ENCODE measurements at places on chromosomes 6 and 20.
A peak's percentile ranks its signal among the peaks of the same experiment; 100 is the strongest.

DNA sequence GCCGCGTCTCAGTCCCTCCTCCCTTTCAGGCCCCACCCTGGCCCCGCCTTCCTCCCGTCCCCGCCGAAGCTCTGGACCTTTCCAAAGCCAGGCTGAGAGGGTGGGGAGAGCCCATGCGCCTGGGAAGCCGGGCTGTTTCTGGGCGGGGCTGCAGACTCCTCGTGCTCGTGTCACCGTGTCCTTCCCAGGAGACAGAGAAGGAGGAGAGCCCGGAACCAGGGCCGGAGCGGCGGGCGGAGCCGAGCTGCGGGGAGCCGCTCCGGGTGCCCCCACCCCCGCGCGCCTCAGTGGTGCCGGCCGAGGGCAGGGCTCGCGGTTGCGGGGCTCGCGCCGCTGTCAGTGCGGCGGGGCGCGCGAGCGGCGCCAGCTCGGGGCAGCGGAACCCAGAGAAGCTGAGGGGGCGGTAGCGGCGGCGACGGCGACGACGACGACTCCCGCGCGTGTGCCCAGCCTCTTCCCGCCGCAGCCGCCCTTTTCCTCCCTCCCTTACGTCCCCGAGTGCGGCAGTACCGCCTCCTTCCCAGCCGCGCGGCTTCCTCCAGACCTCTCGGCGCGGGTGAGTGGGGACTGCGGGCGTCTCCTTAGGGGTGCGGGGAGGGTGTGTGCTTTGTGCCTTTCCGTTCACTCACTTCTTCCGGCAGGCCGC, at the start of gene RALY:
Gene RALY (plus strand): TSS at position 336 of the 646 bp plus-strand sequence. CDS start 78,164 bp downstream, outside the sequence.
- DNase-seq: peak; percentile 91

DNA sequence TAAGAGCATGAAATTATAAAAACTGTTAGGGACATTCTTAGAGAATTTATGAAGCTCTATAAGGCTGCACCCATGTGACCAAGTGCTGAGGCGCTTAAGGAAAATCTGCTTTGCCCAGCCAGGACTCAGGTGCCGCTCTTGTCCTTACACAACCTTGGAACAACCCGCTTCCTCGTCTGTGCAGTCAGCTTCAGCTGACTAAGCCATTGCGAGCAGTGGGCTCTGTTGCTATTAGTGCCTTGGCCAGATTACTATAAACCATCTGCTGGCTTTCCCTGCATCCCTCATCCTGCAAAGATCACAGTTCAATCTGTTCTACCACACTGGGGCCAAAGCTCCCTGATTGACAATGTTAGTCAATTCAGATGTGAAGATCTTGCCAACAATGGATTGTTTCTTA, 89.1 kb upstream of the E2F3 start:
- DNase-seq: no peak

DNA sequence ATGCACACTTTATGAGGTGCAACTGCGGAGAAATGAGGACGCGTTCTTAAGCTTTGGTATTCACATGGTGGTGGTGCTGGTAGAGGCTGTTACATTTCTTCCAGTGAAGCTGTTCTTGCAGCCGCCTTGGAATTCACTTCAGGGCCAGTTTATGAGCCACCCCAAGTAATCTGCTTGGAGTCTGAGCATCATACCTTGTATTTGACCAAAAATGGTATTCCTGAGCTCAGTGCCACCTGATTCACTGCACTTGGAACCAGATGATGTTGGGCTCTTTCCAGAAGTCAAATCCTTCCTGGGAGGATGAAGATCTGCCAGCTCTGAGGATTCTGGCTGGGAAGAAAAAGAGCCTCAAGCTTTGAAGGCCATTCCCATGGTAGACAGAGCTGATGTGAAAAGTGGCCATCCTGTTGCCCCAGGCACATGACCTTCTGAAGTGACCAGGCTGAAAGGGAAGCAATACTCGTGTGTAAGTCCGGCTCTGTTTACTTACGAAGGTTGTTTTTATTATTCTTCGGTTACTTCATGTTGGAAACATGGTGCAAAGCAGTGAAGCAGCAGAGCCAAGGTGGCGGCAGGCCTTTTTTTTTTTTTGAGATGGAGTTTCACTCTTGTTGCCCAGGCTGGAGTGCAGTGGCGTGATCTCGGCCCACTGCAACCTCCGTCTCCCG, 7.7 kb downstream of the MANBAL start:
- DNase-seq: no peak

DNA sequence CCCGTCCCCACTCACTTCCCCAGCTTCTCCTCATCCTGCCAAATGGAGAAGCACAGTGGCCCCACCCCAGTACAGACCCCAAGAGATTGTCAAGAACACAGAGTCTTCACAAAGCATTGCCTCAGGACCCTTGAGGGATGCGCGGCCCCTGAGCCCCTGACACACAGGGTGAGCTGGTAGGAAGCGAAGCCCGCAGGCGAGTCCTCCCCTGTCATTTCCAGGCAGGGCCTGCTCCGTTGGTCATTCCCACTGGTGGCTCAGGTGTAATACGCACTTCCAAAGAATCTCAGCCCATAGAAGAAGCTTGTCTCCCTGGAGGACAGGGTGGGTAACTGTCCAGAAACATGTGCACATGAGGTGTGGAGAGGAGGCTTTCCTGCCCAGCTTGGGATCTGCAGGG, 404.2 kb downstream of the THBS2 start:
- no peak for DNase-seq

GRCh38 chr6:105174512-105174911, 5.3 kb downstream of the POPDC3 start:
- peak; percentile 94 for DNase-seq

DNA sequence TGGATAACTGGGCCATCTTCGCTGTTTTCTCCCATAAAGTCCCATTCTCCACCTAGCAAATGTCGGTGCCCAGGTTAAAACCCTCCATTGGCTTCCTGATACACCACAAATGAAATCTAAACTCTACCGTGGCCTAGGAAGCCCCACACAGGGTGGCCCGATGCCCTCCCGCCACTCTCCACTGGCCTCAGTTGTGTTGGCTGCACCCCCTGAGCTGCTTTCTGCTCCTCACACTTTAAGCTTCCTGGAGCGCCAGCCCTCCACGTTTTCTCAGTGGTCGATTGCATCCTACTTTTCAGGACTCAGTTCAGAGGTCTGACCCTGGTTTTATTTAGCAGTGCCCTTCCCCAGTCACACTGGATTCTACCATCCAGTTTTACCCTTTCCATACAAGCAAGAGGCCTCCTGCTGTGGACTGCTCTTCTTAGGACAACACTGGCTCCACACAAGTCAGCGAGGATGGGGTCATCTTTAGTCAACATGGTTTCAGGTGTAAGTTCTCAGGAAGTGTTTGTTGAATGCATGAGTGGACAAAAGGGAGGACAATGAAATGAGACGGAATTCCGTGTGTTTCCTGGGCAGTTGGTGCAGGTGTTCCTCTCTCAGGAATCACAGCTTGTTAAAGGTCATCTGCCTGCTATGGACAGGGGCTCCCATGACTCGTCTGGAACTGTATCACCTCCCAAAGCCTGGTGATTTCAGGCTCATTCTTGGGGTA, 124.1 kb downstream of the SULF2 start:
- DNase-seq: no peak

DNA sequence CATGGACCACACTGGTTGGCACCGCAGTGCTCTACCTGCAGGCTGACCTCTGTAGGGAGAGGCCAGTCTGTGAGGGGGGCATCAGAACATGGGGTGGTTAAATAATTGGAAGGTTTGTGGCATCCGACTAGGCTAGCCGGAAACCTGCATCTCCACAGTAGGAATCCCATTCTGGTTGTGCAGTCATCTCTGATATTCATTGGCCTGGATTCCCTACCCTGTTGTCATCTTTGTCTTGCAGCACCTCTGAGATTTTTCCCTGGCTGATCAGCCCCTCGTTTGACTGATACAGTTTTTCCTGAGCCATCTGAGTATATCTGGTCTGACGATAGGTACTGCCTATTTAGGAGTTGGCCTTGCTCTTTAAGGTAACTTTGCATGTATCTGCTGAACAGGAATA, 259.4 kb downstream of the TMEM242 start:
- DNase-seq: no peak

- no peak for DNase-seq
Observed at GRCh38 chr6:31586008-31586407, at the start of gene LST1. Gene LST1 (plus strand): TSS chr6:31586277. CDS start chr6:31587300, 1,023 bp downstream.

- no peak for DNase-seq
Observed at GRCh38 chr6:21664314-21665109, 71.0 kb downstream of the SOX4 start.

DNA sequence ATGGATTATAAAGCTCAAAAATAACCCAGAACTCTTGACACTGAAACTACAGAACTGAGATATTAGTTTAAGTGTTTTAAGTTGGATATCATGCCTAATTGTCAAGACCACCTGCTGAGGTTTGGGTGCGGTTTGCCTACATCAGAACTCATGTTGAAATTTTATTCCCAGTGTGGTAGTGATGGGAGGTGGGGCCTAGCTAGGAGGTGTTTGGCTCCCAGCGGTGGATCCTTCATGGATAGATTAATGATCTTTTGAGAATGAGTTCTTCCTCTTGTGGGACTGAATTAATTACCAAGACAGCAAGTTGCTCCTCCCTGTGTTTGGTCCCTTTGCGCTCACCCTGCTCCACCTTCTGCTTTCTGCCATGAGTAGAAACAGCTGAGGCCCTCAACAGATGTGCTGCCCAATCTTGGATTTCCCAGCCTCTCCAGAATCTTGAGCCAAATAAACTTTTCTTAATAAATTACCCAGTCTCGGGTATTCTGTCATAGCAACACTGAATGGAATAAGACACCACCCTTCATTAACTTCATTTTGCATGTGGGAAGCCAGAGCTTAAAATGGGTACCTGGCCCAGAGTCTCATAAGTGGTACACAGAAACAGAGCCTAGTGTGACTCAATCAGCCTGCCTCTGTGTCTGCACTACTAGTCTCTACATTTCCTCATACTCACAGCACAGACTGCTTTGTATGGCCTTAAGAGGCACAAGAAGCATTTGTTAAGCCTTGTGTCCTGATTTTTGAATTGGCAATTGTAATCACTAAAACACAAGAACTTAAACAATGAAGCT, 158.4 kb downstream of the IBTK start:
- DNase-seq: no peak

- no peak for DNase-seq
Observed at GRCh38 chr6:143117108-143117507, 56.4 kb downstream of the AIG1 start.

- no peak for DNase-seq
Observed at GRCh38 chr20:44856442-44856841, 29.1 kb upstream of the YWHAB start.

DNA sequence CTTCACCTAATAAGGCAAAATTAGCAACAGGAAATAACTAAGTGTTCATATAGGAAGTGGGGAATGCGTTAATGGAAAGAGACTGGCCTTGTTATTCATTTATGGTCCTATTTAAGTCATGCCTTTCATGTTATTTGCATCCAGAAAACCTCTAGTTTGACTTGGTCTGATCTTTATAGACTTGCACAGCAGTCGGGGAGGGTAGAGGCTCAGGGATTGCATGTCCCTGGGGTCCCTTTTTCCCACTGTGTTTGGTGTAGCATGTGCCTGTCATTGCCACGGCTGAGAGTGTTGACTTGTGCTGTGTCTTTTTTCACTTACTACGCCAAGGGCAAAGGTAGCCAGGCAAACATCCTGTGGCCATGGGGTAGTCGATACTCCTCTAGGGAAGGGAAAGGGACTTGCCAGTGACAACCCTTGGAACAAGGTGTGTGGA, 105.4 kb upstream of the RIN2 start:
- no peak for DNase-seq

DNA sequence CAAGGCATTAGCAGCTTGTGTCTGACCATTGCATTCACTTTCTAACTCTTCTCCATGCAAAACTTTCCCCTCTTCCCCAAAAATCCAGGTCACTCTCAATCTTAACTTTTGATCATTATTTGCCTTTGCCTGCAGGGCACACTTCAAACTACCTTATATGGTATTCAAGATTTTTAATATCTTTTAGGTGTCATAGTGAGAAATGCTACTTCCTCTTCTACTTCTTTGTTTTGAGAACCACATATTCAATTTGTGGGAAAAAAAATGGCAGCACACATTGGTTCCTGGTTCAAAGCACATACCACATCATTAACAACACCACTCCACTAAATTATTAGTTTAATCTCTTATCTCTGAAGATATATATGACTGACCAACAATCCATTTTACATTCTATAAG, 1267.0 kb upstream of the CITED2 start:
- no peak for DNase-seq

GRCh38 chr6:403659-404655, 12.4 kb downstream of the IRF4 start:
- no peak for DNase-seq

GRCh38 chr6:68473433-68474210, 161.5 kb upstream of the ADGRB3 start:
- no peak for DNase-seq

DNA sequence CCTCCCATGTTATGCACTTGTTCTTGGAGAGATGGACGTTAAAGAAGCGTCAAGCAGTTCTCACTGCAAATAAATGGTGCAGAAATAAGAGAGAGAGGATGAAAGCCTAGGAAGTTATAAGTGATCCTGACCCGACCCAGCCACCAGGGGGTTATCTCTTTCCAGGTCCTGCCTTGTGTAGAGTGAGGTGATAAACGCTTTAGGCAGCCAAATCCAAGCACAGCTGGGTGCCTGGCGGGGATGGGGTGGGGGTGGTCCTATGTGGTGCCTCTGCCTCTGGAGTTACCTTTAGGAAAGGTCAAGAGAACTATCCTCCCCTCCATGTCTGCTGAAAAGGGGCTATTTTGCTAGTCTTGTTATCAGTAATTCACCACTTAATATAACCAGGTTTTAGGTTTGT, 9.2 kb upstream of the TFAP2A start:
- DNase-seq: no peak

DNA sequence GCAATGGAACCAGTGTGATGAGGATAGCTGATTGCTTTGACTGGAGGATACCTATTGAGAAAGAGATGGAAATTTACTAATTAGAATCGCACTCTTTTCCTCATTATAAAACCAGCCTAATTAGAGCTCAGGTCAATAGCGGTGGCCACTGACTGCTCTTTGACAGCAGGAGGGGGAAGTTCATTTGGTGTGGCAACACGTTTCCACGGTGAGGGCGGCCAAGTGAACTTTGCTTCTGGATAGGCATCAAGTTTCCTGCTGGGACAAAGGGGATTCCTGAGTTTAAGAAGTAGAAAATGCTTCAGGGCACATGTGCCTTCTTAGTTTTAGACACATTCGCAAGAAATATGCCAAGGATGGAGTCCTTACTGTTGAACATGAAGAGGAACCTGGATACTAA, 145.3 kb upstream of the NRN1 start:
- DNase-seq: no peak
